ENCODE measurements at places on chromosomes 7 and 10.

DNA sequence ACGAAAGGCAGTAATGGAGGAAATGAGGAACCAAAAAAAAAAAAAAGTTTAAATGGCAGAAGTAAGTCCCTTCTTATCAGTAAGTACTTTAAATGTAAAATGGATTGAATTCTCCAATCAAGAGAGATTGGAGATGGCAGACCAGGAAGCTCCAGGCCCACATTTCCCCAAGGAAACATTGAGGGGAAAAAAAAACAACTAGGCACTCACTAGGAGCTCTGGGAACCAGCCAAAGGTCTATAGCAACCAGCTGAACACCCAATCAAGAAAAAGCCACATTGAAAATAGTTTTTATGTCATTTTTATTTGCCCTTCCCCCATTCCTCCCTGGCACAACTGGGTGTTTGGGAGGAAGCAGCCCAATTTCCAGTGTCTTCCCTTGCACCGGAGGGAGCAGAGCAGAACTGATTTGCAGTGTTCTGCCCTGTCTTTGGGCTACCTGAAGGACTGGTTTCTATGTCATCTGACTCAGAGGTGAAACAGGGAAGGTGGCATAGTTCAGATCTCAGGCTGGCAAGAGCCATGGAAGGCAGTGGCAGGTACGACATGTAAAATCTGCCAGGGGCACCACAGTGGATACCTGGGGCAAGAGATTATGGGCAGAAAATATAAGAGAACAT lies 121.9 kb downstream of the SMURF1 start:
- no peak for DNase-seq

DNA sequence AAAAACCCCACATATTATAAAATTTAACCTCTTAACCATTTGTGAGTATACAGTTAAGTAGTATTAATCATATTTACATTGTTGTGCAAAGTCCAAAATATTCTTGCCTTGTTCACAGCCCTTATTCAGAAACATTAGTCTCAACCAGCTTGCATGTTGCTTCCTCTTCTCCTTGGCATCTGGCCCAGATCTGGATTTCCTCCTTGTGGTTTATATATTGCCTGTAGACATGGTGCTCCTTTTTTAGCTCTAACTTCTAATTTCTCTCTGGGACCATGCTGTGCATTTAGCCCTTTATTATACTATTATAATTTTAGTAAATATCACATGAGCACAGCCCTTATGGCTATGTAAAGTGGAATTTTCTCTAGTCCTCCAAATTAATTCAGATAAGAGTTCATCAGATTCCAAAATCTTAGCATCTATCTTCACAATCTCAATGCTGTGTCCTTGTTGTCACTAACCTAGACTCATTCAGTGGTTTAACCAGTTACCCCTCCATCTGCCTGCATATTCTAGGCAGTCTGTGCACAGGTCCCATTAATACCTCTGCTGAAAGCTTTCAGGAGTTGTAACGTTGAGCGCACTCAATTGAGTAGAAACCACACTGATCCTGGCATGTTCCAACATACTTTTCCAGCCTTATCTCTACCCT lies 7.9 kb downstream of the CPED1 start:
- DNase-seq: no peak

DNA sequence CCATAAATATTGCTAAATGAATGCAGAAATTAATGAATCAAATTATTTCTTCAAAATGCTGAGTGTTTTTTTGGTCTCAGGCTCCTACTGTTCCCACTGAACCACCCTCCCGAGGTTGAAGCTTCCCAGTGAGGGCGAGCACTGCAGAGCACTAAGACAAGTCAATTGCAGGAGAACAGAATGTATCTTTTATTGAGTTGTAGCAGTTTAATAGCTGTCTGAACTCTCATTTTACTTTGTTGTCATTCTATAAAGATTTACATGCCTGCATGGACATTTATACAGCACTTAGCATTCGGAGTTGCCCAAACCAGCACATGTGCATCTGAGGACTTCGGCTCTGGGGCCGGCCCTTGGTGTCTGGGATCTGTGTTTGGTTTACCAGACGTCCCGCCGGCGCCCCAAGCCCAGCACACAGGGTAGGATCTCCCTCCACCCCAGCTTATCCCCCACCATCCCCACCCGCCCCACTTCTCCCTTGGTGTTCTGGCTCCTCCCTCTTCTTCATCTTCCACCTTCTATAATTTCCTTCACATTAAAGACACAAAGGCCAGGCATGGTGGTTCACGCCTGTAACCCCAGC lies 211.0 kb upstream of the SH2B2 start:
- DNase-seq: no peak

GRCh38 chr10:132461683-132462231 lies 64.8 kb downstream of the PWWP2B start:
- no peak for DNase-seq
